ENCODE measurements at places on chromosomes 6 and 20. TPM values are rescaled to one million over a fixed set of nuclear protein-coding genes. Genes with fewer than 3 reads are reported as not detected.

PSMB8 gene
- total RNA-seq, result 30.4 TPM

PIM1 gene
- 24.9 TPM for total RNA-seq

- no peak for DNase-seq
Observed at GRCh38 chr20:48040491-48040890, 255.2 kb upstream of the SULF2 start.

- no peak for DNase-seq
Observed at GRCh38 chr6:15160812-15161211, 85.1 kb upstream of the JARID2 start.

CGAS gene
- 7.4 TPM for total RNA-seq

DNA sequence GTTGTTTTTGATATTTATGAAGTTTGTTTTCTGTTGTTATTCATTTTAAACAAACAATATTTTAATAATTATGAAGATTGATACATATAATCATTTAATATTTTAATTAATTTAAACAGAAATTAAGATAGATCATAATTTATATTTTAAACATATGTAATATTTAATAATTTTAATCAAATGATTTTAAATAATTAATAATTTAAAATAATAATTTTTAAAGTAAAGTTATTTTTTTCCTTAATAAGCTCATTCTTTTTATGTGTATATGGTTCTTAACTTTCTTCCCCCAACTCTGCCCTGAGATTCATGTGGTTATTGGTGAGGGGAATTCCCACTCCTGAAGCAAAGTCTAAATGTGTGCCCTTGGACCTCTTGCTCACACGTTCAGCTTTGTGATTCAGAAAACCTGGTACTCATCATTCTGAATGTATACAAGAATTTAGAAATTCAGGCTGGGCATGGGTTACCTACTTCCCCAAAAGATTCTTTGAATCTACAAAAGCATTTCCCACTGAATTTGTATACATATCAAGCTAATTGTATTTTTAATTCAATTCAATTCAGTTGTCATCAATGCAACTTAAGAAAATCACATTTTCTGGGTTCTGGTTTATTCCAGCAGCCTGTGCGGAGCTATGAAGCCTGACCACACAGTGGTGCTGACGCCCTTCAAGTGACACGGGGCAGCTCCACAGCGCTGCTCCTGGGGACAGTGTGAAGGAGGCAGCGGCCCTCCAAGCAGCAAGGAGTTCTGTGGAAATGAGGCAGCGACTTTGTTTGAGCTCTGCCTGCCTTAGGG lies 168.9 kb upstream of the UST start:
- peak; percentile 51 for DNase-seq

SALL4 gene
- 1.3 TPM for total RNA-seq

DNA sequence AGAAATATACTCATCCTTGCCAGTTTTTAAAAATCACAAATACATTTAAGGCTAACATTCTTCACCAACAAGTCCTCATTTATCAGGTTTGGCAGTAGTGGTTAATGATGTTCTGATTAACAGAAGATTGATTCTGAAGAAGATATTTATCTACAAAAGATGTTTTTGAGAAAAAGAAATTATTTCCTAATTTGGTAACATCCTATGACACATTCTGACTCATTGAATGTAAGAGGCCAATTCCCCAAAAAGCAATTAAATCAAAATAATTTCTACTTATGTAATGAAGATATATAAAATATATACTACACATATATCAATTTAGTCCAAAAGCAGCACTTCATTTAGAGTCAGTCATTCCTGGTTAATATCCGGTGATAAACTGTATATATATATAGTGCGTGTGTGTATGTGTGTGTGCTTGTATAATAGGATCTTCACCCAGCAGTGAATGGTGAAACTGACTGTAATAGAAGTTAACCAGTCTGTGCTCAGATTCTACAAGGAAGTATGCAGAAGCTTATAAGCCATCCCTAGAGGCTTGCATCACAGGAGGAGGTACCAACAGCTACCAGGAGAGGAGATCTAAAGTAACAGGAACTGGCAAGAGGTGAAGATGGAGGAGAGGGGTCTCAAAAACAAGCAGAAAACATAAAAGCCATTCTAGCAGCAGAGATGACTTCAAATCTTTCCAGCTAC lies 82.9 kb upstream of the MARCKS start:
- no peak for DNase-seq

GRCh38 chr6:166460473-166461437 lies 78.0 kb upstream of the MPC1 start:
- DNase-seq, result no peak
